ENCODE measurements at places on chromosomes 3 and 15.

DNA sequence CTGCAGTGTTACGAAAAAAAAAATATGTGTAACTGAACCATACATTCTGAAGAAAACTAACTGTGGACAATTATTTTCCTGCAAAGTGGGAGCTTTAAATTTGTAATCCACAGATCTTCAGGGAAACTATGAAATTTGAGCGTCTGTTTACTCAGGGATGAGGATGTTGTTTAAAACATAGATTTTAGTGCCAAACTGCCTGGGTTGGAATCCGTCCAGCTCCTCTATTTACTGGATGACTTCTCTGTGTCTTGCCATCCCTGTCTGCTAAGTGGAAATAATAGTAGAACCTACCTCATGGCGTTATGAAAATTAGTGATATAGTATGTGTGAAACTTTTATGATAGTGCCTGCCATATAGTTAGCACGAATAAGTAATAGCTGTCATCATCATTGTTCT, 666.5 kb downstream of the SQOR start:
- DNase-seq: no peak

DNA sequence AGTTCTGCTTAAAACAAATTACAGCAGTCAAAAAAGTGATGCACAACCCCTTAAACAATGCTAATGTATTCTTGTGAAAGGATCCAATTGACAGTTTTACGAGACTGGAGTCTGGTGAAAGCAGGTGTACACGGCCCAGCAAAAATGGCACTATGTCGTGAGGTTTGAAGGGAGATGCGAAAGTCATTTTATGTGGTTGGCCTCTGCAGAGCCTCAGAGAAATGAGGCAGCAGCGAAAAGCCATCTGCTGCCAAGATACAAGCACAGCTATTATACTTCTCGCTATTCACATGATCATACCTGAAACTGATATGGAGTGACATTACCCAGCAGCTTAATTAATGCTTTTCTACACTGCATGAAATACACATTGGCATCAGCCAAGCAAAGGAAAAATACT, 36.4 kb downstream of the MECOM start:
- no peak for DNase-seq

- no peak for DNase-seq
Measured at GRCh38 chr3:179971280-179971679, 65.5 kb downstream of the PEX5L start.

GRCh38 chr3:36428445-36428844, 48.1 kb downstream of the STAC start:
- no peak for DNase-seq

- DNase-seq: no peak
Measured at GRCh38 chr3:190325923-190326322, 3.7 kb upstream of the CLDN1 start.

DNA sequence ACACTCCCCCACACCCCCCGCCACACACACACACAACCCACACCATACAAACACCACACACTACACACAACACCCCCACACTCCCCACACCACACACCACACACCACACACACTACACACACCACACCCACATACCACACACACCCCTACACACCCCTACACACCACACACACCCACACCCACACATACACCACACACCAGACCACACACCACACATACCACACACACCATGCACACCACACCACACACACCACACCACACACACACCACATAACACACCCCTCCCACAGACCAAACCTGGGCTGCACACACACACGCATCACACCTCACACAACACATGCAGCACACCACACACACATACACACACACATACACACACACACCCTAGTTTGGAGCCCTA, 1.8 kb upstream of the RASGRF1 start:
- DNase-seq: no peak

DNA sequence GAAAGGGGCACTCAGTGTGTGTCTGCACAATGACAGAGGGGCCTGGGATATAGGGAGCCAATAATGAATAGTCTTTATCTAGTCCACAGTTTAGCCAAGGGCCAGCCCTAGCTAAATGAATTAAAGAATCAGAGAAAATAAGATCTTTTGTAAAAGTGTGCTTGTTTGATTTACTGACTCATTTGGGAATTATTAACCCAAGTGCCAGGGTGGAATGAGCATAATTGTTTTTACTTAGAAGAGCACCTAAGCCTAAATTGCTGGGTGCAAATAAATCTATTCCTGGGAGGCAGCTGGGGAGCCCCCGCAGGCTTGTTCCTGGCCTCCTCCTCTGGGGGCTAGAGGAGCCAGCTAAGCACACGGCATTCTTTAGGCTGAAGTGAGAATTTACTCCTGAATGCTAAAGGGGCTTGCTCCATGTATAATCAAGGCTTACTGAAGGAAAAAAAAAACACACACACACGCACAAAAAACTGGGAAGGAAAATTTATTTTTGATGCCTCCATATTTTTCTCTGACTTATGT, 405.3 kb upstream of the SUCLG2 start:
- DNase-seq: no peak

GRCh38 chr15:31456354-31457060, 129.9 kb downstream of the KLF13 start:
- no peak for DNase-seq

DNA sequence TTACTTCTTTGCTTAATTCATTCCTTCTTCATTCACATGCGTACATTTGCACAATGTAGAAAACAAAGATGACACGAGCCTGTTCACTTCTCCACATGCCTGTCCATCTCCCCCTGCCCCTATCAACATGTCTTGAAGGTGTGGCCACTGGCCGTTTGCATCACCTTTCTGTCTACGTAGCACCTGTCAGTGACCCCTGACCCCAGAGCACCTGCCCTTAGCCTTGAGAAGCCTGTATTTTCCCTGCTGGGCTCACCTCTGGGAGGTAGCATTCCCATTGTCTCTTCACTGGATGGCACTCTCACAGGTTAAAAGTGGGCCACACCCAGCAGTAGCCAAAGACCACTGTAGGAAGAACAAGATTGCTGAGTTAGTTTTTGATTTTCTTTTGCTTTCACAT, 234.1 kb downstream of the THSD4 start:
- DNase-seq: no peak

Data from WTC11 (cell line).